ENCODE measurements at places on chromosomes 5 and 9.

DNA sequence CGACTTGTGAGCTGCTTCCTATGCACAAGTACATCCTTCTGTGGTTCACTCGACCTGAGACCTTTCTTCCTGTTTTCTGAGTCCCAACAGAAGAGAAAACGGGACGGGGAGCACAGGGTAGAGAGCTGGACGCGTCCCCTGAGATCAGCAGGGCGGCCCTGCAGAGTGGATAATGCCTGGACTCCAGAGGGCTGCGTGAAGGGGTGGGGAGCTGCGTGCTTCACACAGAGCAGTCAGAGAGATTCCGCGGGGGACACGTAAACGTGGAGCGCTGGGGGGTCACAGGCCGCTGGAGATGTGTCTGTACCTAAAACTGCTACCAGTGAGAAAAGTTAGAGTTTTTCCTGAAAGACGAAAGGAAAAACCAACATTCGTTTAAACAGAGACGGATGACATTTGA, 46.3 kb downstream of the HSD17B3 start:
- DNase-seq = no peak

DNA sequence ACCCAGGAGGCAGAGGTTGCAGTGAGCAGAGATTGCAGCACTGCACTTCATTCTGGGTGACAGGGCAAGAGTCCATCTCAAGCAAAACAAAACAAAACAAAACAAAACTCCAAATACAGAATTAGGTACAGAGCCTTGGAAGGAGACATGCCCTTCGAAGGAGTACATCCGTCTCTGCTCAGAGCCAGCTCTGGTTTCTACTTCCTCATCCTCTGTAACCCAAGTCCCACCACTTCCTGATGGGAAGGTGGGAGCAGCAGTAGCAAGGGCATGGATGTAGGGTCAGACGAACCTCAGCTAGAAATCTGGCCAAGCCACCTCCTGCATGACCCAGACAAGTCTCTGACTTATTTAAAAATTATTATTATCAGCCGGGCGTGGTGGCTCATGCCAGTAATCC, 16.5 kb upstream of the STXBP1 start:
- no peak for DNase-seq

- DNase-seq = no peak
Observed at GRCh38 chr9:10112070-10112469, 500.7 kb downstream of the PTPRD start.

DNA sequence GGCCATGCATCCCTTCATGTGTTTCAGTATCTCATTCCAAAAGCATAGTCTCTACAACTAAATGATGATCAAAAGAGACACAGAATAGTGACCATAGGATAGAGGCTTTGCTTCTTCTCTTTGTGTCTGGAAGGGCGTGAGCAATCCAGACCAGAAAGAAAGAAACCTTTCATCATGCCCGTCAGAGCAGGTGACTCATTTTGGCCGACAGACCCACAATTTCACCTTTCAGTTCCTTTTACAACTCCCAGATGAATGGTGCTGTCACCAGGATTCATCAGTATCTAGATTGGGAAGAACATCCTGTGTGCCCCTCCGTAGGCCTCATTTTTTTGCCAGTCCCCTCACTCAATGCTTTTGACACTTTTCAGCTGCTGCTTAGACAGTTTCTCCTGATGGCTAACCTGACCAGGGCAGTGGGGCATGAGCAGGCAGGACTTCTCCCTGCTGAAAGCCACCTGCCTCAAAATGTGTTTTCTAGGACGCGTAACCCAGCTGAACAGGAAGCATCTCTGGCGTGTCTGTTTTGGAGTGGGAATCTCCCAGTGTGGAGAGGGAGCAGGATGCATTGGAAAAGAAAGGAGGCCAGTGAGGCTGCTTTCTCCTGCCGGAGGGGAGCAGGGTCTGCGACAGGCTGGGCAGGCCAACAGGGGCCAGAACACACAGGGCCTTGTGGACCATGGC, 21.2 kb downstream of the ABLIM3 start:
- no peak for DNase-seq

- no peak for DNase-seq
Observed at GRCh38 chr5:854966-855743, 4.4 kb upstream of the ZDHHC11 start.

DNA sequence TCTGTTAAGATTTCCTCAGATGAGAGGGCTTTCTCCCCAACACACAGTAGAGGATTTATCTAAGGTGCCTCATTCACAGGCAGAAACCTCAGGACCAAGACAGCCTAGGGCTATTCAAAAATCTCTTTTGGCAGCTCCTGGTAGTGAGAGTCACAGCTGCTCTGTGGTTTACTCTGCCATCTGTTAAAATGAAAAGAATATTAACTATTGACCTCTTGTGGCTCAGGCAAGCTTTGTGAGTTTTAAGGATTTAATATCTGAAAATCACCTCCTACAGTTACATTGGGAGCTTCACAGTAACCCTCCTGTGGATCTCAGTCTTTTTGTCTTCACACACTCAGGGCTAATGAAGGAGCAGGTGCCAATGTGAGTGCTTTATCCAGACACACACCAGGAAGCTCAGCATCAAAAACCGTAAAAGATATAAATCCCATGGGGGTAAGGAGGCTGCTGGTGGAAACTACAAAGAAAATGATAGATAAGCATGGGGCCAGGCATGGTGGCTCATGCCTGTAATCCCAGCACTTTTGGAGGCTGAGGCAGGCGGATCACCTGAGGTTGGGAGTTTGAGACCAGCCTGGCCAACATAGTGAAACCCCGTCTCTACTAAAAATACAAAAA, 29.7 kb downstream of the PPP1R2B start:
- no peak for DNase-seq

DNA sequence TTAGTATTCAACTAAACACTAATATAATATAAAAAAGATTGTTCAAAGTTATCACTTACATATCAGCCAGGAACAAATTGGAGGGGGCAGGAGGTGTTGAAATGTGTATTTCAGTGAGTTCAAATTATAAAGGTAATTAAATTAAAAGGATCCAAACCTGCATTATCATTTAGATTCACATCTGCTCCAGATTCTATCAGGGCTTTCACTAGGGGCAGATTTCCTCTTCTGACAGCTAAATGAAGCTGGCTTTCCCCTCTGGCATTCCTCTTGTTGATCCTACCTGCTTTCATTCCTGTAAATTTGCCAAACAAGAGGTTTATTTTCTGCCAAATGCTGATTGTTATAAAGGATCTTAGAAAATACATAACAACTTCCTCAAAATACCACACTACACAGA, 86.3 kb upstream of the GCNT4 start:
- DNase-seq = no peak

- DNase-seq = no peak
Observed at GRCh38 chr9:119375892-119376291, 6.7 kb upstream of the BRINP1 start.

- DNase-seq = no peak
Observed at GRCh38 chr5:36854402-36855140, 22.0 kb upstream of the NIPBL start.

GRCh38 chr5:82165740-82166530, 112.2 kb downstream of the RPS23 start:
- DNase-seq = peak; percentile 33

DNA sequence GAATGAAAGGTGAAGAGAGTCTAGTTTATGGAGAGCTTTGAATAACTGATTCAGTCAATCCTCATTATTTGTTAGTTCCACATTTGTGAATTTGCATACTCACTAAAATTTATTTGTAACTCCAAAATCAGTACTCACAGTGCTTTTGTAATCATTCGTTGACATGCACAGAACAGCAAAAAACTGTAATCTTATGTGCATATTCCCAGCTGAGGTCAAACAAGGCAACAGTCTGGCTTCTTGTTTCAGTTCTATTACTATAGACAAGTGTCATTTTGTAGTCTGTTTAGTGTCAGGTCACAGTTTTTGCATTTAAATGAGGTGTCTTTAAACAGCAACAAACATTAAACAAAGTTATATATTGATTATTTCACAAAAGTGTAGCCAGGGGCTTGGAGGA, 142.5 kb downstream of the RNF180 start:
- no peak for DNase-seq

DNA sequence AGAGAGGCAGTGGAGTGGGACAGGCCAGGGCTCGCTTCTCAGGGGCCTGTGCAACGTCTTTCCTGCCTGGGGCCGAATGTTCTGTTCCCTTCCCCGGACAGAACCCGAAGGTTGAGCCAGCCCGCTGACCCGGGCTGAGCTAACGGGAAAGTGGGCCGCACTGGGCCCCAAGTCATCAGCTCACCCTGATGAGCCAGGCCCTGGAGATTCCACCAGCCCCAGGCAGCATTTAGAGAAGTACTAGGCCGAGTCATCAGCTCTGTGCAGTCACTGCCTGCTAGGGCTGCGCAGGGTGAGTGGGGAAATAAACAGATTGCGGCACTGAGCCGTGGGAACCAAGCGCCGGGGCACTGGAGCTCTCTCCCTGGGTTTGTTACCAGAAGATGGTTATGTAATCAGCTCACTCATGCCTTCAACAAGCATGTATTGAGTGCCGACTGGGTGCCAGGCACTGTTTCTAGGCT, 29.1 kb upstream of the DUSP1 start:
- DNase-seq = no peak

- no peak for DNase-seq
Observed at GRCh38 chr9:33136721-33137670, 30.1 kb downstream of the B4GALT1 start.

DNA sequence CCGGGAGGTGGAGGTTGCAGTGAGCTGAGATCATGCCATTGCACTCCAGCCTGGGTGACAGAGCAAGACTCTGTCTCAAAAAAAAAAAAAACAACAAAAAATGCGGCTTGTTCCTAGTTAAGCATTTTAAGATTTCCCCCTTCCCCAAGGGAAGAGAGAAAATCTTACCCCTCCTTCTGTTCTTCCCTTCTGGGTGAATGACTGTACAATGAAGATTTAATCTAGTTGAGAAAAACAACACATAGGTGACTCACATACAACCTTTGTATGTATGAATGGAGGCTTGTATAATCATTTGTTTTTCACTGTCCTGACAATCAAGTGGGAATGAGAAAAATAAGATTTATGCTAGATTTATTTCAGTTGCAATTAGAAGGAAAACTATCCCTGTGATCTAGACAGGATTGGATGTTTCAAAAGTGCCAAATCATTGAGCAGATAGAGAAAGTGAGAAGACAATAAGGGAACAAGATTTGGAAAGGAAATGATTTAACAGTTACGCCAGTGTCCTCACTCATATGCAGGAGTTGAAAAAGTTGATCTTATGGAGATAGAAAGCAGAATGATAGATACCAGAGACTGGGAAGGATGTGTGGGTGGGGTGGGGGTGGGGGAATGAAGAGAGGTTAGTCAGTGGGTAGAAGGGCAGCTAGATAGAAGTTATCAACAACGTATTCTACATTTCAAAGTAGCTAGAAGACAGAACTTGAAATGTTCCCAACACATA, 16.7 kb downstream of the GDA start:
- DNase-seq = no peak

DNA sequence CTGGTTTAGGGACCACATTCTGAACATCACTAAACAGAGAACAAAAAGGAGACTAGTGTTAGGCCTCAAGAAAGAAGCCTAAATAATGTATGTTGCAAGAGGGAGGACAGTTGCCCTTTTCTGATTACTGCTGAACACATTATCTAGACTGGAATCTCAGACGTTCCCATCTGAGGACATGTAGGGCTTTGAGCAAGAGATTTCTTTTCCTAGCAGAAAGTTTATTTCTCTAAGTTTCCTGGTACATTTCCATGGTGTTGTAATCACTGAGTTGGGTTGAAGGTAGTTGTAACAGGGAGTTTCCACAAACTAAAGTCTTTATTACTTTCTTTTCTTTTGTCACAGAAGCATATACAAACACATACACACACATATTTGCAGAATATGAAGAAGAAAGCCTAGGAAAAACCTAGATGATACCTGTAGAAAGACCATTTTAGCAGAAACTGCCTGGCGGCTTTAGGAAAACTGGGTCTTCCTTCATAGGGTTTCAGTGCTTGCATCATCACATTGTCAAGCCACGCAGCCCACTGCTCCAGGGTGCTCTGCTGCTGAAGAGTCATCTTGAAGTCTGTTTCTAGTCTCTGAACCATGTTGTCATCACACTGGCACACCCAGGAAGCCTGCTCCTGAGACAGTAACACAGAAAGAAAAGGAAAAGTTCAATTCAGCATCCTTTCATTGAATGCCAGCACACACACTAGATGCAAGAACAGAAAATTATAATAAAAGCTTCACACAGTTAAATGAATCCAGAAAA, 269.1 kb downstream of the RFX3 start:
- DNase-seq = no peak

- DNase-seq = no peak
Observed at GRCh38 chr5:68821056-68821455, 272.8 kb upstream of the SLC30A5 start.

DNA sequence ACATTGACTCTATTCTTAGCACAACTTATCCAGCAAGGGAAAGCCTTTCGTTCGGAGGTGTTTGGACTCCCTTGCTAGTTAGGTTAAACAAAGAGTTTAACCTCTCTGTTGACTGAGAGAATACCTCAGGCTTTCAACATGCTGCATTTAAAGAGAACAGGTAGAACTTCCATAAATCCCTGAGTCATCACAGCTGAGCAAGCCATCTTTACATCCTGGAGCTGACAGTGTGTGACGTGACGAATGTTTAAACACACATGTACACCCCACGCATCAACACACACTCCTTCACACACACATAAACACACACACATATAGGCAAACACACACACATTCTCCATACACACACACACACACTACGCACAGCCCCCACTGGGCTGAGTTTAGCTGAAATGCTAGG, 152.8 kb downstream of the ADAMTS12 start:
- DNase-seq = no peak

DNA sequence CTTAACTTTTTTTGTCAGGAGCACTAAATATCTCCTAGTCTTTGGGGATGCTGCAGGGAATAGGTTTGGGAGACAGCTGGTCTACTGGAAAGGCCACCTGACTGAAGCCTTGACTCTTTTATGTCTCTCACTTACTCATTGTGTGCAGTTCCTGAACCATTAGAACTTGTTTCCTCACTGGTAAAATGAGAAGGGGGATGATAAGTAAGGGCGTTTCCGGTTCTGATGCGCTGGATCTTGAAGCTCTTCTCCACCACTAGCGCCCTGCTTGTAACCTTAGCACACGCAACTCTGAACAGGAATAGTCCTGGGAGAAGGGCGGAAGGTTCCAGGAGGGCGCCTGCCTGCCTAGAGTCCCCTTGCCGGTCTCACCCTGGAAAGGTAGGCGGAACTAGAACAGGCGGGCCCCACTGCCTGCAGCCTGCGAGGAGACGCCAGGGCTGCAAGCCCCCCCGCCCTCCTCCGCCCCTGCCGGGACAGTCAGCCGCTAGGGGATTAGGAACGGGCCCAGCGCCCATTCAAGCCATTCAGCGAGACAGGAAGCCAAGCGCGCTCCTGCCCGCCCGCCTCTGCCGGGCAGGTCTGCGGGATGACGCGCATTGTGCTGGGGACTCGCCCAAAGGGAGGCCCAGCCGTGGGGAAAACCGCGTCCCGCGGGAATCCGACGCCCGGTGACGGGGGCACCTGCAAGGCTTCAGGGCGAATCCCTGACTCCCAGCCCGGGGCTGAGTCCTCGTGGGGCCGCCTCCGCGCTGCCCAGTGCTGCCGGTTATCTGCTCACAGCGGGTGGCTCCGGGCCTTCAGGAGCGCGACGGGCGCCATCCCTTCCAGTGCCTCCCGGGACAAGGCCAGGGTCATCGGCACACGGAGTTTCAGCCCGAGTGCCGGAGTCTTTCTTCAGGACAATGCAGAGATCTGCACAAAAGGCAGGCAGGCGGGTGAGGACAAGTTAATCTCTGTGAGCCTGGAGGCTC, 44.0 kb upstream of the XPA start:
- peak; percentile 11 for DNase-seq

- DNase-seq = peak; percentile 84
Observed at GRCh38 chr5:41924872-41925554, at the start of gene FBXO4. TSS of gene FBXO4 (plus strand) at chr5:41925281. CDS start at chr5:41925310, 29 bp downstream.
